ENCODE measurements at places on chromosomes 4 and X.

DNA sequence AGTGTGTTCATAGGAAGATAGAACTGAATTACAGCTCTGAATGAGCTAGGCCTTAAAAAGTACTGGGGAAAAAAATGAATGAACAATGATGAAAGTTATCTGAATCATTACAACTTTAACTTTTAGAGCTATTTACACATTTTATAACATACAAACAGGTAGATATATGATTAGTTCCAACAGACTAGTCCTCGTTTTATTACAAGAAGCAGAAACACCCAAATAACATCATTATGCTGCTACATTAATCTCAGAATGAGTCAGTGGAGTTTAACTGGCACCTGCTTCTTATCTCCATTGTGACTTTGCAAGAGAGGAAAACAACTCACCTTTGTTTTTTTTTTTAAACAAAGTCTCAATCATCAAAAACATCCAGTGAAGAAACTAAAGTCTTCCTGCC, 15.2 kb downstream of the ATP8A1 start:
- DNase-seq, result no peak

GRCh38 chr4:177339477-177340374, 30.1 kb downstream of the NEIL3 start:
- no peak for DNase-seq

- no peak for DNase-seq
Observed at GRCh38 chrX:153349952-153350351, 16.0 kb downstream of the ZNF275 start.

DNA sequence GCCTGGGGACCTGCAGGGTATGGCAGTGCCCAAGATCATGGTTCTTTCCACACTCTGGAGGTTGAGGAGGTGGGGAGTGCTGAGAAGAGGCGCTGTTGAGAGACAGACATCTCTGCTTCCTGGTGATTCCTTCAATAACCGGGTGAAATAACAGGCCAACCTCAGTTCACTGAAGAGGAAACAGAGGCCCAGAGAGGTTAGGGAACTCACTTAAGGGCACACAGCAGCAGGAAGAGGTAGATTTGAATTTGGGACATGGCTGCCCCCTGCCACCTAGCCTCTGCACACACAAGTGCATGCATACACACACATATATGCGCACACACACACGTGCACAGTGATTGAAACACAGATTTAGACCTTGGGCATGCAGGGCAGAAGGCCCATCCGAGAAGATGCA, 24.9 kb upstream of the HMX1 start:
- DNase-seq, result no peak

- DNase-seq, result no peak
Observed at GRCh38 chr4:39106011-39106410, 44.0 kb downstream of the KLHL5 start.

DNA sequence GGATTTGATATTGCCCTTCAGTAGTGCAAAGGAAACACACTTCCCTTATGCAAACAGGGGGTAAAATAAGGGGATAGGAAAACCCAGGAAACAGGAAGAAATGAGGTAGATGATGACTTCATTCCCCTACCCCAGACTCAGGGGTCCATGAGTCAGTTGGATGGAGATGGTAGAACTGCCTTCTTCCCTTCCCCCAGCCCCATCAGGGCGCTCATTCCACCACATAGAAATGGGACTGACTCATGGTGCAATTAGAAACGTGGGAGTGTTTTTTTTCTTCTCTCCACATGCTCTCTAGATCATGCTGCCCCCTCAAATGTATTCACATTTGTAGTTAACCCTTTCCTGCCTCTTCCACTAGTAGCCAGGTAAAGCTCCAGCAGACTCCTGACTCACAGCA, 23.1 kb upstream of the ARMCX2 start:
- DNase-seq, result no peak

DNA sequence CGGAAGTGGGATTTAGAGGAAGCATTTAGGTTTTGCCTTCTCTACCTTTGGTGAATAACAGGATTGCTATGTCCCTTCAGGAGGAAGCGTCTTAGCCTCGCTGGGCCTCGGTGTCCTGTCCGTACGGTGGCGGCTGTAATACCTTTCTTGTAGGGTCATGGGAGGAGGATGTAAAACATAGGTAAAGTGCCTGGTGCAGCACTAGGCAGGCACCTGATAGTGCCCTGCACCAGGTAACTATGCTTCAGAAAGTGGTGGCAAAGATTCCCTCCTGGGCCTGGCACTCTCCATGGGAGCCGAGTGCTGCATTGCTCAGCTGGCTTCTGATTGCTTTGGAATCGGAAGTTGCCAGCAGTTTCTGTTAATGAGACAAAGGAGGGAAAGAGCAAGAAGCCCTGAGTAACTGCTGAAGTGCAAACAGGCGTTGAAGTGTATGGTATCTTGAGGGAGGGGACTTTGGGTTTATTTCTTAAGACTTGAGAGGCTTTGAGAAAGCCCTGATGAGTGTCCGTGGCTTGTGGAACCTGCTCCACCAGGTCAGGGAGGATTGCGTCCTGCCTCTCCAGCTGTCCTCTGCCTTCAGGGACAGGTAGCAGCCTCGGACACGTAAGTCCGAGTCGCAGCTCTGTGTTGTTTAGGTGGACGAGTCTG, 45.8 kb downstream of the TBC1D14 start:
- DNase-seq, result no peak

- no peak for DNase-seq
Observed at GRCh38 chr4:5984843-5985242, 33.4 kb downstream of the C4orf50 start.

DNA sequence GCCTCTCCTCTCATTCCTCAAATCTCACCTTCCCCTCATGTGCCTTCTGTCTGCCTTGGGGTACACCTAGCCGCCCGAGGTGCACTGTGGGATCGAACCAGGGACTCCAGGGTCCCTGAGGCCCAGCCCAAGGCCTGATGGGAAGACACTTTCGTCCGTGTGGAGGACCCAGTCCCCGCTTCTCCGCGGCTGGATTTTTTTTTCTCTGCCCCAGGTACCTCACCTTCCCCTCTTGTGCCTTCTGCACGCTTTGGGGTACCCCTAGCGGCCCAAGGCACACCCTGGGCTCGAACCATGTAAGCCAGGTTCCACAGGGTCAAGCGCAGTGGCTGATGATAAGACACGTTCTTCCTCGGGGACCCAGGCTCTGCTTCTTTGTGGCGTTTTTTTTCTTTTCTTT, 530.7 kb downstream of the CWH43 start:
- DNase-seq, result no peak

DNA sequence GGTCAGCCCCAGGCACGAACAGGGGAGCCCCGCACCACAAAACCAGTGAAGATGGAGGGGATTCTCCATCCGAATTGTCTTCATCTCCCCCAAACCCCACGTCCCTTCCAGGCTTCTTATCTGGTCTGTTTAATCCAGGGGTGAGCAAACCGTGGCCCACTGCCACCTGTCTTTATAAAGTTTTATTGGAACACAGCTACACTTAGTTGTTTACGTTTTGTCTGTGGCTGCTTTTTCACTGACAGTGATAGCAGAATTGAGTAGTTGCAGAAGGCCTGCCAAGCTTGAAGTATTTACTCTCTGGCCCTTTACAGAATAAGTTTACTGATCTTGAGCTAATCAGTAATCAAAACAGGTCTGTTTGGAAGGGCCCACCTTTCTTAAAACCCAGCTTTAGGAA, 324.0 kb downstream of the ARHGAP10 start:
- DNase-seq, result no peak

- DNase-seq, result no peak
Observed at GRCh38 chr4:82786828-82787227, 11.8 kb downstream of the SCD5 start.

GRCh38 chr4:13492747-13493146, 8.6 kb upstream of the RAB28 start:
- no peak for DNase-seq

GRCh38 chr4:52646741-52647140, 12.4 kb downstream of the USP46 start:
- DNase-seq, result no peak

DNA sequence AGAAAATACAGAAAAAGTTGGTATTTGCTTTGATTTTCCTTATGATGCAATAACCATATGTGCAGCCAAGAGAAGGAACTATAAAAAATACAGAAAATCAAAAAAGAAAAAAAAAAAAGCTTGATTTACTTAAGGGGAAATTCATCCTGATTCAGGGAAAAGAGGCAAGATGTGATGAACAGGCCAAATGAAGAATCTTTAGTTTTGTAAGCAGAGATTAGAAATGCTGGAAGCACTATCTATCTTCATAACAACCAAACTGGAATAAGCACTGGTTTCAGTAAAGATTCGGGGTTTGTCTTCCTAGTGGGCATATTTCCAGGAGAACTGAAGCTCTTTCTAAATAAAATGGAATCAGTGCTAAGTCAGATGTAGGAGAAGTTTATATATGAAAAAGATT, 82.9 kb upstream of the KCNIP4 start:
- no peak for DNase-seq

DNA sequence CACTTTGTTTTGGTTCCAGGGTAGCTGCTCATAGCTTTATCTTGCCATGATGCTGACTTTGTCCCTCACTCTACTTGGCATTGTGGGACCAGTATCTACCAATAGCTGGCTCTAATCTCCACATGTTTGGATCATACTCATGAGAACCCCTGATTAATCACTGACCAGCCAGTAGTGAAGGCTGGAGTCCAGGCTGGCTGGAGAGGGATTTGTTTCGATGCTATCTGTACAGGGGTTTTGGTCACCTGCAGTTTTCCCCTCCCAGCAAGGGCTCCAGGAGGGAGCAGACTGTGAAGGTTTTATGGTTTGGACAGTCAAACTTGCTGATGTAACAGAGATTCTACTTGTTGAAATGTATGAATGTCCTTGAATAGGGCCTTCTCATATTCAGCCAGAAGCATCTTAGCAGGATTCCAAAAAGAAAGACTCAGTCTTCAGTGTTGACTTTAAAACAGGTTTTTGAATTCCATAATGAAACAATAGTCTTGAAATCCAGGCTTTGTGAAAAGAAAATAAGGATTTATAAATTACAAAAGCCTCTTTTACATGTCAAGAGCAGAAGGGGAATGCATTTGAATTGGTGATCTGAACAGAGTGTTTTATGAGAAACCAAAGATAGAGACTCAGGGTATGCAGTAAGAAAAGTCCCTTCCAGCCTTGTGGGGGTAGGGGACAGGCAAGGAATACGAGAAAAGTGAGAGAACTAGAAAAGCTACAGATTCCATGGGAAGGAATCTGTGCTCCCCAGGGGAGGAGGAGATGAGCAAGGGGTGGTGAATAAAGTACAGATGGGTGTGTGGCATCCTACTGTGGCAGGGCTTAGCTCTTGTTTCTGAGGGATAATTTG, 103.1 kb upstream of the SHISA3 start:
- DNase-seq, result no peak

DNA sequence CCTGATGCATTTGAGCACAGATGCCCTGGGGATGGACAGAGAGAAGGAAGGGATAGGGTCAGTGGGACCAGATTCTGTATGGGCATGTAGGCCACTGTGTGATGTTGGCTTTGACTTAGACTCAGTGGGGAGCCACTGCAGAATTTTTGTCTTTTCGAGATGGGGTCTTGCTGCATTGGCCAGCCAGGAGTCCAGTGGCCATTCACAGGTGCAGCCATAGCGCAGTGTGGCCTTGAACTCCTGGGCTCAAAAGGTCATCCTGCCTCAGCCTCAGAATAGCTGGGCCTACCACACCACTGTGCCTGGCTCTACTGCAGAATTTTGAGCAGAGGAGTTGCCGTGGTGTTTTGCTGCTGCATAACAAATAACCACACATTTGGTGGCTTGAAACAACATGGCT, 22.8 kb downstream of the TBC1D14 start:
- no peak for DNase-seq

DNA sequence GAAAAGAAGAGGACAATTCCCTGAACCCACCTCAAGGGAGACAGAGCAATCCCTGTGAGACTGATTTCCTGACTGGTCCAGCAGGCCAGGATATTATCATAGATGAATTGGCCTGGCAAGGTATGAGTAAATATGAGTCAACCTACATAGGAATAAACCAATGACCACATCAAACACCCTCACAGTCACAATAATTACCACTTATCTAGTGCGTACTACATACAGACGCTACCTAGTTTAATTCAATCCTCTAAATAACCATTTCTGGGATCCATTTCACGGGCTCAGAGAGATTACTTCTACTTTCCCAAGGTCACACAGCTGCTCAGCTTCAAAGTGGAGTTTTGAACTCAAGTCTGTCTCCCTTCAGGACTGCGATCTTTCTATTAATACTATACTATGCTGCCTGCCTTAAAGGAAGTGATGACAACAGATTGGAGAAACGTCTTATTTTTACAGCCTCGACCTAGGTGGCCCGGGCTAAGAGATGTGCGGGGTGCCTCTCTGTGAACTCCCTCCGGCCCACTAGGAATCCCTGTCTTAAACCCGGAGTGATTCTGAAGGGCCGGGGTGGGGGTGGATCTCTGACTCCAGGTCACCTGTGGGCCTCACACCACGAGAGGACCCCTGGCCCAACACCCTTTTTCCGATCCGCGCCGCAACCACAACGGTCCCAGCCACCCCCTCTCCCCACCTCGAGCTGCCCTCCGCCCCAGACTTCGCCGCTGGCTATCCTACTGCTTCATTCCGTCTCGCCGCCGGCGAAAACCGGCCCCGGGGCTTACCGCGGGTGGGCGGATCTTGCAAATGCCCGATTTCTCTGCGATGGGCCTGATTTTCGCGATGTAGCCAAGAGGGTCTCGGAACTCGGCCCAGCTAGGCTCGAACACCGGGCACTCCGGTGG, 800 bp downstream of the KDM5C start:
- DNase-seq, result peak; percentile 19

- DNase-seq, result no peak
Observed at GRCh38 chr4:55633903-55634302, 2.2 kb downstream of the NMU start.

DNA sequence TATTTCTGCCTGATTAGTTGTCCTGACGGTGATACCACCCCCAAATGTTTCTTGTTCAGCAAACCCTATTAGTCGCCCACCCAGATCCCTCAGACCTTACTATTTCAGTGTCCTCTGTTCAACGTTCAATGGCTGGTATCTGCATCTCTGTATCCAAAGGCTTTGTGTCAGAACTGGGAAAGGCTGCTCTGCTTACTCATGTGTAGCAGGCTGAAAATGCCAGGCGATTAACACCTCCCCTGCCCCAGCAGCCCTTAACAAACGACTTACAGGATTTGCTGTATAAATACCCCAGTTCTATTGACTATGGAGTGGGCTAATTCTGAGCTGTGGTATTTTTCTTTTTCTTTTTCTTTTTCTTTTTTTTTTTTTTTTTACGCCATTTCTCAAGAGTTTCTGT, 415.0 kb downstream of the ZNF674 start:
- DNase-seq, result no peak

DNA sequence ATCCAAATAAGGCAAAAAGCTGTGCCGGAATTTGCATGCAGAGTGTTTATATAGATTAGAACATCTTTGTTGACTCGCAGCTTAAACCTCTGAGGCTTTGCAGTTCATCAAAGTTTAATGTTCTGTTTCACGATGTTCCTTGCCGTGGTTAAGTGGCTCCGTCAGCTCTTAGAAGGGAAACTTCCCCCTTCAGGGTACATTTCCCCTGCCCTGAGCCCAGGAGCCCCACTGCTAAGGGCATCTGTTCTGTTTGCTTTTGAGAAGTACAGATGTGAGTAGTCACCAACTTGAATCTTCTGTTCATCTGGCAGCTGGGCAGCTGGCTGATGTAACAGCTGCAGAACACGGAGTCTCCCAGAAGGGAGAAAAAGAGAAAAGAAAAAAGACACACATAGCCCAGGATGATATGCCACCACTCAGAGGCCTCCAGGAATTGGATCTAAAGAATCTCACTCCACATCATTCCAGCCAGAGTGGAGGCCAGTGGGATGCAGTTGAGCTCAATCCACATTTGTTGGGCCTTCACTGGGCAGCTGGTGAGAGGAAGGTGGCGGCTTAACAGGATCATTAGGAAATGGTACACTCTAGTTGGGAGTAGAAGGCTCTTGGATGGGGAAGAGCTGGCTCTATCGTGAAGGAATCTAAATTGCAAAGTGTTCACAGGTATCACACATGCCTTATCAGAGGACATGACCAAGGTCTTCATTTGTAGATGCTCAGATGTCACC, 178.7 kb upstream of the RBPJ start:
- DNase-seq, result no peak

Data from WTC11 (cell line).